ENCODE measurements at places on chromosomes 6 and 20. TPM values are rescaled to one million over a fixed set of nuclear protein-coding genes. Genes with fewer than 3 reads are reported as not detected.

BNIP5 gene
- polyA plus RNA-seq, result 0.10 TPM

DEFB132 gene
- not detected for polyA plus RNA-seq

DNA sequence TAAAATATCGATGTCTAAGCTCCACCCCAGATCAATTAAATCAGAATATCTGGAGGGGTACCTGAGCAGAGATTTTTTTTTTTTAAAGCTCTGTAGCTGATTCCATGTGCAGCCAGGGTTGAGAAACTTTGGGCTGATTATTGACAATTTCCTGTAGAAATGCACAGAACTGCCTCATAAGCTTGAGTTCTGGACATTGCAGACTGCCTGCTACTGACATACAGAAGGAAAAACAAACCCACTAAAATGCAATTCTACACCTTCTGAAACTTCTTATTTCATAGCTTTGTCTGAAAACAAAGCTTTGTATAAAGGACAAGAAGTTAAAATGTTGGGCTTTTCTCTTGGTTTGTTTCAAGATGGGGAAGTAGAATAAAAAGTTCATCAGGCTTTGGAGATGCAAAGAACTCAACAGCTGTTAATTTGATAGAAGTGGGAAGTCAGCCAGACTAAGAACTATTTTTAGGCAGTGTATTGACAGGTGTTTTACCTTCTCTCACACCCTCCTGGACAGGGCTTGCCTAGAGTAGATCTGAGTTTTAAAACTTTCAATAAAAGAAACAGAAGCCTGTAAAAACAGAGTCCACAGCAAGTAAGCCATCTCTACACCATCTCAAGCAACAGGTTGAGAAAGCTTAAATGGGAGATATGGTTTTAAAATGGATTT is 147.7 kb downstream of the KCNQ5 start:
- no peak for DNase-seq

- no peak for DNase-seq
Observed at GRCh38 chr20:59305908-59306655, 5.7 kb downstream of the EDN3 start.
